PC-9 (cell line): ENCODE measurements at places on chromosomes 16 and 17. TPM values are rescaled to one million over a fixed set of nuclear protein-coding genes. Genes with fewer than 3 reads are reported as not detected.

Gene B4GALNT2
- total RNA-seq = 0.10 TPM in 1 of 2 replicates, not detected in the other

Gene ANTKMT
- total RNA-seq = 55.0 and 102 TPM in 2 replicates

Gene HS3ST4
- total RNA-seq = not detected in 2 replicates

Gene DPEP2
- not detected in 2 replicates for total RNA-seq

Gene TNFRSF17
- total RNA-seq = not detected in 2 replicates

- DNase-seq = no peak
Observed at GRCh38 chr17:17994271-17995069, 21.8 kb downstream of the DRC3 start.

DNA sequence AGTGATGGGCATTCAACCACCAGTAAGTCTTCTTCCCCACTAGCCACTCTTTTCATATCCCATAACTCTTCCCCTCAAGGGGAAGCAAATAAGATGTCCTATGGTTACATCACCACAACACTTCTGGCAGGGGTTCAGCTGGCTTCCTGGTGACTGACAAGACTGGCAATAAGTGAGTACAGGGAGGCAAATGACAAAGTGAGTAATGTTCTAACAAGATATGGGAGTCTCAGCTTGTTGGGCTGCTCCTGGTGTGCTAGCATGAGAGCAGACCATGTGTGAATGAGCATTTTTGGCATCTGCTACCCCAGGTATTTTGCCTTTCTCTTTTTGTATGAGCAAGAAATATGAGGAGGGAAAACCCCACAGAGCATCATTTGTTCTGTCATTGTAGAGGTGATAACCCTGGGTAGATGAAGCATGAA is 9.9 kb downstream of the TMIGD1 start:
- DNase-seq = peak; percentile 81

- no peak for DNase-seq
Observed at GRCh38 chr16:67030221-67030962, 1.4 kb downstream of the CBFB start.

GRCh38 chr16:49986351-49987124 is 38.5 kb upstream of the CNEP1R1 start:
- no peak for DNase-seq
